CD4-positive, alpha-beta T cell treated with Interleukin-6 at 100 ng/mL for 8 hours (primary cell): ENCODE measurements at places on chromosomes 5 and 9.

- DNase-seq: no peak
Measured at GRCh38 chr9:82605657-82606031, 457.3 kb downstream of the RASEF start.

DNA sequence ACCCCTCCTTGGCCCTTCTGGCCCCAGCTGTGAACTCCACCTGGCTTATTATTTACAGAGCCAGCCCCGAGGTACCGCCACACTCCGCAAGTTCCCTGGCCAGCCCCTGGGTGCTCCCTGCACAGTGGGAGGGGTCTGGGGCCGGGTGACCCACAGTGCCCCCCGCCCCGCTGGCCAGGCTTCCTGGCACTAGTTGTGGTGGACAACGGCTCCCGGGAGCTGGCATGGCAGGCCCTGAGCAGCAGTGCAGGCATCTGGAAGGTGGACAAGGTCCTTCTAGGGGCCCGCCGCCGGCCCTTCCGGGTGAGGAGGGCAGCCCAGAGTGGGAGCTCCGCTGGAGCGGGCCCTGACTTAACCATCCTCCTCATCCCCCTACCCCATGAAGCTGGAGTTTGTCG is 3.9 kb downstream of the MAMDC4 start:
- DNase-seq: no peak

DNA sequence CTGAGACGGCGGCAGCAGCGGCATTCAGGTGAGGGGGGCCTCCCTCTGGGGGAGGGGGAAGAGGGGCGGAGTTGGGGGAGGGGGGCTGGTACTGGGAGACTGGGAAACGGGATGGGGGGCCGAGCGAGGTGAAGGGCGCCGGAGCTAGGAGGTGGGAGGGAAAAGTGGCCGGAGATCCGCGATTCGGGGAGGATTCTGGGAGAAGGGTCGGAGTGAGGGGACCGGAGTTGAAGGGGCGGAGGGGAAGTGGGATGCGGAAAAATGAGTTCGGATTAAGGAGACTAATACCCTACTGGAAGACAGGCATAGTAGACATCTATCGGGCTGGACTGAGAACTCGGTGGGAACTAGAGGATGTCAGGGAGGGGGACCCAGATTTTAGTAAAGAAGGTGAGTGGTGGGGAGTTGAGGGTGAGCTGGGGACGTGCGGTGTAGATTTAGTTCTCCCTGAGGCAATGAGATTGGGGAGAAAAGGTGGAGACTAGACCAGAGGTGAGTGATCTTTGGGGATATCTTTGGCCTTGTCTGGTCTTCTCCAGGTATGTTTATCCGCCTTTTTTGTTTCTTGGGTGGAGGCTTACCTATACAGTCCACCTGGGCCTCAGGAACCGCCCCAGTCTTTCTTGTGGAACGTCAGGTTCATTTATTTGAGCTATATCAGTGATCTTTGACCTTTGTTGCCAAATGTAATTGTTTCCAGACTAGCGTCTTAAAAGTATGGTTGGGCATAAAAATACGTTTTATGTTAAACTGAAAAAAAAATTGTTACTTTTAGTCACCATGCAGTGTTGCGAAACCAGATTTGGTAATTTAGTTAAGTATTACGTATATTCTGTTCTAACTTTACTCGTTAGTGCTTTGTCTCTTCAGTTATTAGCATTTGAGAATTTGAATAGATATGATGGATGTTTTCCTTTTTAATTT is 632 bp downstream of the UBAP1 start:
- no peak for DNase-seq

DNA sequence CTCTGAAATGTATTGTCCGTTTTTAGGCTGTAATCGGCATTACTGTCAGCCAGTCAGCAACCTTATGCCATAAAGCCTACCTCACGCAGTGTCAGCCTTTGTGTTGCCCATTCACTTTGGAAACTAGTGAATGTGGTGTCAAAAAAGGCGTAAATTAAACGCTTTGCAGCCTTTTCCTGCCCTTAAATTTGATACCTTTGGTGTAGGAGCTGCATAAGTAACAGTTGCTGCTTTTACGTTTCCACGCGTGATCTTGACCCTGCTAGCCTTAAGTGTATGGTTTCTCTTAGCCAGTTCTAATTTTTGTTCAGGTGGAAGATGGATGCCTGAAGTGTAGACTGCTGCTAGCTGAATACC is 257.7 kb downstream of the EPB41L4A start:
- no peak for DNase-seq

- DNase-seq: peak; percentile 85
Measured at GRCh38 chr9:92963831-92964606, 16.7 kb downstream of the FGD3 start.

- peak; percentile 64 for DNase-seq
Measured at GRCh38 chr9:87725900-87726709, at the start of gene CTSL. TSS of gene CTSL (plus strand) at chr9:87726119. CDS start at chr9:87727604, 1,485 bp downstream.

DNA sequence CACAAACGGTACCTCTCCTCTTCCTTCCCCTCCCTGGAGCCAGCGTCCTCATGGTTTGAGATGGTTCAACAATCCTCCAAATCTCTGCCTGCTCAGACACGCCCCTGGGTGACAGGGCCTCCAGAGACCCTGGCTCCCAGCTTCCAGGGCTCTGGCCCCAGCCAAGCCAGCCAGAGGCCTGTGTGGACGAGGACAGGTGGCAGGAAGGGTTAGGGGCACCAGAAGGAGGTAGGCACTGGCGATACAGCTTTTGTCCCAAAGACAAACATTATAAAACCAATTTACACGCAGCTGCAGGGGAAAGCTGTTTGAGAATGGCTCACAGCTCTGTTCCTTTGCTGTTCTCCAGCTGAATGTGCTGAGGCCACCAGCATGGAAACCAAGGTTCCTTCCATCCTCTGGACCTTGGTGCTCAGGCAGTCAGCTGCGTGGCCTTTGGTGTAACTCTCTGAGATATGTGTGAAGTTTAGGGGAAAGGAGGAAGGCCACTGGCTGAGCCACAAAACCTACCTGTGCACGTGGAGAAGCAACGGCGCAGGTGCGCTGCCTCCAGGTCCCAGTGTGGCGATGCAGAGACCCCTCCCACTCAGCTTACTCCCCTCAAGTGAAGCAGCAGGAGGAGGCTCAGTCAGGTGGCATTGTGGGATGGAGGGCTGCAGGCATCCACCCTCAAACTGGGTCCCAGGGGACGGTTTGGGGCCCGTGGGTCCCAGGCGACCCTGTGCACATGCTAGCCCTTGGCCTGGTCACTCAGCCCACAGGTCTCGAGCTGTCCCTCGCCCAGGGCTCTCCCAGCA is 4.3 kb upstream of the QRFP start:
- DNase-seq: no peak

DNA sequence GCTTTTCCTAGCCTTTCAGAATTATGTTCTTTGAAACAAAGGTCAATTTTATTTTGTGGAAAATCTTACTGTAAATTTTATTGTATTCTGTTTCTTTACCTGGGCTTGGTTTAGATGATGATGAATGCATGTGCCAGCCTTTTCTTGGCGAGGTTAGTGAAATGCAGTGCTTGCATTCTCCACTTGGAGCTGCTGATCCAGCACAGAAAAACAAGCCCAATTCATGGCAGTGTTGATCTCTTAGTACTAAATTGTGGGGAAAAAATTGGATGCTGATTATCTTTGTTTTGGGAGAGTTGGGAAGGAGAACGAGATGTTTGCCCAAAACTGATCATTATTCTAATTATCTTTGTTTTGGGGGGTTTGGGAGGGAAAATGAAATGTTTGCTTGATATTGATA is 3.7 kb downstream of the HABP4 start:
- DNase-seq: no peak

DNA sequence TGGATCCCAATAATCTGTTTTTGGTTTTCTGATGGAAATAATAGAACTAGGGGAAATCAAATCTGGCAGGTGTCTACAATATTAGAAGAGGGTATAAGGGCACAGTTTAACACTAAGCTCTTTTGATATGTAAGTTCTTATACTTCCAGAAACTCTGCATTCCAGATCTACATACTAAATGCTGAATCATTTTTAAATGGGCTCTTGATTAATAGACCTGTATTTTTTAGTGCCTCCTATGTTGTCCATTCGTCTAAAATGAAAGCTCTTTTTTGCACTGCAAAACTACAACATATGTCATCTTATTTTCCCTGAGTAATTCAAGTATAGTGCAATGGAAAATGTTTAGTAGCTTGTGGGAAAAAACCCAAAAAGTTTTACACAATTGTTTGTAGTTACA is 44.2 kb downstream of the NR6A1 start:
- no peak for DNase-seq

DNA sequence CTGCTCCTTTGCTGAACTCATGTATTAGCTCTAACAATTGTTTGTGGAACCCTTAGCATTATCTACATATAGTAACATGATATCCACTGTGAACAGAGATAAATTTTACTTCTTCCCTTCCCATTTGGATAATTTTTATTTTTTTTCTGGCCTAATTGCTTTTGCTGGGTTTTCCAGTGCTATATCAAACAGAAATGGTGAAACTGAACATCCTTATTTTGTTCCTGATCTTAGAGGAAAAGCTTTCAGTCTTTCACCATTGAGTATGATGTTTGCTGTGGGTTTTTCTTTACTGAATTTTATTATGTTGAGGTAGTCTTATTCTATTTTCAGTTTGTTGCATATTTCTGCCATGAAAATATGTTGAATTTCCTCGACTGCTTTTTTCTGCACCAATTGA is 44.8 kb upstream of the STARD4 start:
- no peak for DNase-seq
